ENCODE measurements at places on chromosomes 1 and 21. TPM values are rescaled to one million over a fixed set of nuclear protein-coding genes. Genes with fewer than 3 reads are reported as not detected.

NFASC gene
- polyA plus RNA-seq = 9.6 TPM

LCA5L gene
- 0.36 TPM for polyA plus RNA-seq

USH2A gene
- polyA plus RNA-seq = not detected

KCNAB2 gene
- polyA plus RNA-seq = 11.4 TPM

MMP23B gene
- polyA plus RNA-seq = 3.4 TPM

RAP1A gene
- 22.9 TPM for polyA plus RNA-seq

TNFRSF8 gene
- 2.8 TPM for polyA plus RNA-seq

TMEM35B gene
- 26.7 TPM for polyA plus RNA-seq

S100A7A gene
- not detected for polyA plus RNA-seq

VCAM1 gene
- polyA plus RNA-seq = 26.7 TPM

PTPRF gene
- polyA plus RNA-seq = 48.9 TPM

HPDL gene
- polyA plus RNA-seq = 0.22 TPM

Measured in adipose tissue (tissue), 3 donors.